Fibroblast of skin of abdomen (primary cell): ENCODE measurements at places on chromosomes 2 and 18.

DNA sequence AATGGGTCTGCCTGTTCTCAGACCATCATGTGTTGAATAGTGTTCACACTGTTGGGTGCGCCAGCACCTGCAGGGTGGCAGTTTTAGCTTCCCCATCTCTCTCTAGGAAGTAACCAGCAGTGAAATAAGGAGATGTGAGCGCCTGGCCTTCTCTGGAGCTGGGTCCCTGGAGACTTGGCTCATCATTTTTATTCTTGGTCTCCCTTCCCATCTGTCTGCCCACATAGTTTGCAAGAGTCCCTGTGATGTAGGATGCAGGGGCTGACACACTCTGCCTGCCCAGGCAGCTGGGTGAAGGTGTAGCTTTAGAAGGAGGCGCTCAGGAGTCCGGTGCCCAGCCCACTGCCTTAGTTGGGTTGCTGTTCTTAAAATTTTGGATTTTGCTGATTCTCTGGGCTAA is 172.2 kb downstream of the LDLRAD4 start:
- DNase-seq, result no peak

DNA sequence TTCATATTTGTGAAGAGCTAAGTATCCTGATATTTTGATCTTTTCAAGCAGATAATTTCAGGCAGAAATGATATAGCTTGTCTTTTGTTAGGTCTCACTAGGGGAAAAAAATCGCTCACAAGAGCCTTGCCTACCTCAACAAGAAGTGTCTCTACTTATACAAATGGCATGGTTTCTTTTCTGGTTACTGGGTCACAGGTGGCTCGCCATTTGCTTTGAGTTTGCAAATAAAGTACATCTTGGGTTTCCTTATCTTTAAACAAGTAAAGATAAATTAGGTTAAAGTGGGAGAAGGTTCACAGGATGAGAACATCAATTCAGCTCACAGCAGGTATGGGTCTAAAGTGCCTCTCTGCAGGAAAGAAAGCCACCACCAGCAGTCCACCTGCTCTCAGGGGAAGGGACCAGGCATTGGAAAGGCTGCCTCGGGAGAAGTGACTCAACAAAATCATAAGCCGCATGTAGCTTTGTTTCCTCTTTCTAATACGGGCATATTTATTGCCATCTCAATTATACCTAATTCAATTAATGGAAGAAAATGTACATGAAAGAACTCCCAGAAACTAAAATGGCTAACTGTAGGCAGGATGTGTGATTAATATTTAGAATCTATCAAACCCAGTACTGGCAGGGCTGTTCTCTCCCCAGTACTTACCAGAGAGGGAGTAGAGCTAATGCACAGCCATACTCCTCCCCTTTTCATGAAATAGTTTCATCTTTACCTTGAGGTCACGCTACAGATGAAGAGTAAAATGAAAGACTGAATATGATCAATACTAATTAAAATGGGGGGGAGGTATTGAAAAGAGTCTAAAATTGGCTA is 28.3 kb downstream of the CDC42EP3 start:
- no peak for DNase-seq

DNA sequence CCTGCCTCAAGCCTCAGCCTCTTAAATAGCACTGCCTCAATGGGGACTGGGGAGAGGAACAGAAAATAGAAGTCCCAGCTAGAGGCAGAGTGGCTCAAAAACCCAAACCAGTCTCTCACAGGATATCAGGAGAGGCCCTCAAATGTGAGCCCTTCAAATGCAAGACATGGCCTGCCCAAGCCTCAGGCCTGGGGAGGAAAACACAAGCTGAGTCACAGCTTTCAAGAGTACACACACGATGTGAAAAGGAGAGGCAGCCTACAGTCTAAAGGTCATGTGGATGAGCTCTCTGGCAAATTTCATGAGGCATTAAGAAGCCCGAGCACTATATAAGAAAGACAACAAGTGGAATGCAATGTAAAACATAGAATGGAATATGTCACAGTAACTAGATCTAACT is 316.6 kb upstream of the MEX3C start:
- DNase-seq, result no peak

- DNase-seq, result peak; percentile 29
Measured at GRCh38 chr2:4693266-4693665, 989.9 kb downstream of the DCDC2C start.

DNA sequence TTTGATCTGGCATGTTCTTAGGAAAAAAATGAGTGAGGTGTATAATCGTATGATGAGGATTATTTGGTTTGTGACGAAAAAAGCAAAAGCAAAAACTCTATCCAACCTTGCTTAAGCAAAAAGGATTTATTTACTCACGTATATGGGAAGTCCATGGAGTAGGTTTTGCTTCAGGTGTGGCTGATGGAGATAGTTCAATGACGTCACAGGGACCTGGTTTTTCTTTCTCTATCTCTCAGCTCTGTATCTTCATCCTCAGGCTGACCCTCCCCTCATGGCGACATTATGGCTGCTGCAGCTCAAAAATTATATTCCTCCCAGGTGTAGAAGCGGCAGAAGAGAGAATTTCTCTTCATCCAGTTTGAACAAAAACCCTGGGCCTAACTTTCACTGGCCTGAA is 8.9 kb downstream of the TMSB10 start:
- DNase-seq, result no peak

- no peak for DNase-seq
Measured at GRCh38 chr2:42250925-42251324, 81.8 kb downstream of the EML4 start.

- DNase-seq, result no peak
Measured at GRCh38 chr18:34866739-34867138, 156.6 kb downstream of the DTNA start.

DNA sequence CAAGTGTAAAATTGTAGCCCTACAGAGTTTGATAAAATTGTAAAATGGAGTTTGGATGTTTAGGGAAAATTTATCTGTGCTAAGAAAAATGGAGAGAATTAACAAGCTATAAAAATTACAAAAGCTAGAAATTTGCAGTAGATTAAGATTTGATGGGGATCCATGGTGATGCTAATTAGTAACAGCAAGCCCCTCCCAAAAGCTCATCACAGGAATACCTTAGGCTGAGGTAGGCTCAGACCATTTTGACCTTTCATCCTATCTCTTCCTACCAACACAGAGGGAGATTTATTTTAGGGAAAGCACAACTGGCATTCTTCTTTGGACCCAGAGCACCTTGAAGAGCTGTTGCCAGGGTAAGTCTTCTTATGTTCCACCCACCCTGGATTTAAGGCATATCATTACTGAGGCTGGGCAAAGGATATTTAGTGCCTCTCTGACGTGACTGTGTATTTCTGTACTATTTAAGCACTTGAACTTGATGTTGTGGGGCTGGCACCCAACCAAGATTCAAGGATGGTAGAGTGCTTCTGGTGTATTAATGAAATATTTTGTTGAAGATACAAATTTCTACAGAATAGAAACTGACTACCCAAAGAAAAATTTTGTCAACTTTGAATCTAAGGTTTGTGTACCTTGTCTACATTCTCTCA is 70.8 kb upstream of the SLC39A10 start:
- DNase-seq, result no peak
